ENCODE measurements at places on chromosomes 4 and X.

DNA sequence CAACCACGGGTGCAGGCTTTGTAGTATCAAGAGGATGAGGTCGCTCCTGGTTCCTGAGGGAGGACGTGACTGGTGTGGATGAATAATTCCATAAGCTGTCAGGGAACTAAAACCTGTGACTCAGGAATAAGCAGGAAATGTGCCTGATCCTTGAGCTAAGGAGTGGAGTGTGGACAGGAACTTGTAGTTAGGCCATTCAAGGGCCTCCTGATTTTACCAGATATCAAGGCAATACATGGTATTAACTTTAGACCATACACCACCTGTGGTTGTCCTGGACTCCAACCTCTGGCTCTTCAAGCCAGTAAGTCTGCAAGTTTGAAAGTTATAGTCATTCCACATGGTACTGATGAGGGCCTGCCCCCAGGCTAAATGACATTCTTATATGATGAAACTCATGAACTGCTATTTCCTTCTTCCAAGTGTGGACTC lies 12.1 kb upstream of the ING2 start:
- DNase-seq = peak; percentile 93

DNA sequence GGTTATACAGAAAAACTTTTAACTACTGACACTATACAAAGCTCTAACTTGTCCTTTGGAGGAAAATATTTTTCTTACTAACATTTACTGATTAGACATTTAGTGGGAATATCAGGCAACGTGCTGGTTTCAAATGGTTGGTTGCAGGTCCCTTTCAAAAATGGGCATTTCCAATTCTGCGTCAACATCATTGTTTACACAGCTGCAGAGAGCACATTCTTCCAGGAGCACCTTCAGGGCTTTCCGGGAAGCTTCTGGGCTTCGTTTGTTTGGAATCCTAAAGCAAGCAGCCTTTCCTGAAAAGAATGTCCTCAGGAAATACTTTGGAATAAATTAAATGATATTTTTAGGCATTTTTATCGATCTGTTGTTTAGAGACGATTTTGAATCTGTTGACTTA lies 289.7 kb downstream of the TRIML1 start:
- DNase-seq = no peak

- DNase-seq = peak; percentile 54
These were observed 37.4 kb downstream of the OCRL start for GRCh38 chrX:129577473-129577872.

GRCh38 chrX:1767026-1767425 lies 152.2 kb downstream of the ASMT start:
- no peak for DNase-seq

DNA sequence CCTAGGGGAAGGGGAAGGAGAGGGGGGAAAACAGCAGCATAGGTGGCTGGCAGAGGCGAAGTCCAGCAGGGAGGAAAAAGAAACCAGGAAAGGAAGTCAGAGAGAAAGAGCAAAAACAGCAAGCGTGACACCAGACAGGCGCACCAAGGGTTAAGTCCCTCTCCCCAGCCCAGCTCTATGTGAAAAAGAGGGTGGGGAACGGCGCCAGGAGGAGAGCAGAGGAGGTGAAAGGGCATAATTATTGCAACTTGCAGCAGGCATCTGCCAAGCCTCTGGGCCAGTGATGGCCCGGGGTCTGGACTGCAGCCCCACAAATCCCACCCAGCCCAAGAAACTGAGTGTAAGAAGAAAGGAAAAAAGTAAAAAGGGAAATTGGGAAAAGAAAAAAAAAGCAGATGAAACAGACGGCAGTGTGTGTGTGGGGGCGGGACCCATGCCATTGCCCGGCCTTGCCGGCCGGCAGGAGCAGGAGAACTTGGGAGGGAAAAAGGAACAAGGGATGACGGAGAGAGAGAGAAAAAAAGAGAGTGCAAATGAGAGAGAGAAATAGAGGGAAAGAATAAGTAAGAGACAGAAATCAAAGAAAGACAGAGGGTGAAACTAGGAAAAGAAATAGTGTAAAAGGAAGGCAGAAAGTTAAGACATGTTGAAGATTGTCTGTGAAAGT lies 14.1 kb upstream of the RHOXF2 start:
- DNase-seq = no peak

GRCh38 chrX:71550578-71550977 lies 17.7 kb downstream of the OGT start:
- DNase-seq = no peak

- peak; percentile 8 for DNase-seq
These were observed 66.2 kb upstream of the TACR3 start for GRCh38 chr4:103786014-103786413.

DNA sequence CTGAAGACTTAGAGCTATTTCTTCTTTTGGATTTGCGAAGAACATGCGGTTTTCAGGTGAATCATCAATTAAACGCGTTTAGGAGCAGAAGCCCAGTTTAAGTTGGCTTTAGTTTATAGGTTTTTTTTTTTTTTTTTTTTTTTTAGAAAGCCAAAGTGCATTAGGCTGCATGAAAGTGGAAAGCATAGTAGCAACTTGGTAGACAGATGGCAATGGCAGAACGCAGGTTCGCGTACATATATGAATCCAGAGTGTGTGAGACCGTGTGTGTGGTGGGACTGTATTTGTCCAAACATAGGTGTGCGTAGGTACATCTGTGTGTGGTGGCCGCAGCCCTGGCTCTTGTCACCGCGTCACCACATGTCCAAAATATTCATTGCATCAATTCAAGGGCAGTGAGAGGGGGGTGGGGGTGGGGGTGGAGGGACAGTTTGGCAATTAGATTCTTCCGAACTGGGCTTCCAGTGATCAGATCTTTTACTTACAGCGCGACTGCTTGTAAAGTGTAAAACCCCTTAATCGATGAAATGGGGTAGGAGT lies 901 bp downstream of the JADE1 start:
- DNase-seq = peak; percentile 23

DNA sequence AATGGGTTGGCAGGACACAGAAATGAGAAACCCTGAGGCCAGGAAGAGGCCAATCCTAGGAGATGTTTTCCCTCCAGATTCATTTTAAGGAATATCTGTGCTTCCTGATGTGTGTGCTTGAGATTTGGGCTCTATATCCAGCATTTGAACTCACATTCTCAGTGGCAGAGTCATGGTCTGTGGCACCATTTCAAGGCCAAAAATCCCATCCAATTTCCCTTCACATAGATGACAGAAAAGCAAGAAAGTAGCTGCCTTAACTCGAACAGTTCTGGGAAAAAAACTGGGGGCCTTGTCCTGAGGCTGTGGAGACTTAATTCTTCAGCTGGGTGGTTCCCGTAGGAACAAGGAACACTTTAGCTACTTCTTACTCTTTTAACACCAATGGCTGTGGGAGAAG lies 27.4 kb downstream of the TAF7L start:
- DNase-seq = peak; percentile 54

DNA sequence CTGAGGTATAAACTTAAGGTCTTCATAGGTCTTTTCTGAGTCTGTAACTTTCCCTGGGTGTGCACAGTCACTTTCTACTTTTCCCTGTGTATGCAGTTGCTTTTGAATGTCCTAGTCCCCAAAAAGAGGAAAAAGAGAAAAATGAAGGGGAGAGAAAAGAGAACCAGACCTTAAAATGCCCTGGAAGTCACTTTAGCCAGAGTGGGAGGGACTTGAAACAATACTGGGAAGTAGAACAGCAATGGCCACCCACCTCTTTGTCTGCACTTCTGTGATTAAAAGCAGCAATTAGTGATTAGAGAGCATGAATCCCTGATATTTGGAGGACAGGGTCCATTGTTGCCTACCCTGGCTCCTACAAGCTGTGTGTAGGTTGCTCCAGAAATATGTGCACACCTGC lies 36.1 kb downstream of the ZCCHC13 start:
- no peak for DNase-seq

DNA sequence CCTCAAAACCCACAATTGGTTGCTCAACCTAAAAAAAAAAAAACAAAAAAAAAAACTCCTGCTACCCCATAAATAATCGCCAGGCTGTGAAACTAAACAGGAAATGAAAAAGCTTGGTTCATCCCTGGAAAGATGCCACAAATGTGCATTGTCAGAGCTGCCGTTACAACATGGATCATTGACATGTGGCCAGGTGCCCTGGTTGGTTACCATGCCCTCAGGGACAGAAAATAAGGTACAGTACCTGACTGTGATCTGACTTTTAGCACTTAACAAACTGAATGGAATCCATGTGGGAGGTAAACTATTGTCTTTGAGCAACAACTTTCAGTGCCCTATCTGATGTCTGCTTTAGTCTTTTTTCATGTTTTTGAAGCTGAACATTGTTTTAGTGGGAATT lies 118.0 kb upstream of the RPL34 start:
- DNase-seq = no peak

DNA sequence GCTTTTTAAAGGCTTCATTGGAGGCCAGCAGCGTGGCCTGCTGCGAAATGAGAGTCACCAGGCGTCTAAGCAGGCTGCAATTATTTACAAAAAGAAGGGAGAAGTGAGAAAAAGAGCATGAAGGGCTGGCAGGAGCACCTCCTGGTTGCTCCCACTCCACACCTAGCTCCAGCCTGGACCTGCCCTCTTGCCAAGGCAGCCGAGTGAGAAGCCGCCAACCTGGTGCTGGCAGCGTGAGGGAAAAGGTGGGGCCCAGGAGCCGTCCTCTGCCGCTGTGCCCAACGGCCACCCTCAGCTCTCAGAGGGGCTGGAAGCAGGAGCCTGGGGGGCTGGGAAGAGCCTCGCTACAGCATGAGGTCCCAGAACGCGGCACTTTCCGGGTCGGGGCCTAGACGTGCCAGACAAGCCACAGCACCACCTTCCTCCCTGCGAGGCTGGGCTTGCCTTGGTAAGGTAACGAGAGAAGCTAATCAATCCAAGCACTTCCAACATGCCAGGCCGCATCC lies 16.3 kb downstream of the SLC6A8 start:
- no peak for DNase-seq

DNA sequence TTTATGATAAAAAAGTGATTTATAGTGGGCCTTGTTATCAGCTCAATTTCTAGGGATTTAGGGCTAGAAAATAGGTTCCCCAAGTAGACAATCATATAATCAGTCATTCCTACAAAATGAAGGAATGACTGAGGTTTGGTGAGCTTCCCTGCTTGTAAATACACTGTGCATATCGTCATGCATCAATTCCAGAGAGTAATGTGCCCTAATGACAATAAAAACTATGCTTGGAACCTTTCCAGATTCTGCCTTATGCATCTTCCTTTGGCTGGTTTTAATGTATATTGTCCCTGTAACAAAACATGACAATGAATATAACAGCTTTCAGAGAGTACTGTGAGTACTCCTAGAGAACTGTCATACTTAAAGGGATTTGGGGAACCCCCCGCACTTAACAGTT lies 1310.9 kb downstream of the PCDH7 start:
- DNase-seq = no peak

- no peak for DNase-seq
These were observed 40.1 kb upstream of the LRPAP1 start for GRCh38 chr4:3572363-3572762.

- no peak for DNase-seq
These were observed at the start of gene CITED1 for GRCh38 chrX:72305286-72306084. CITED1 (minus strand) TSS chrX:72305914; CDS start chrX:72302869, 3,045 bp downstream.

- peak; percentile 58 for DNase-seq
These were observed 279.2 kb upstream of the NOCT start for GRCh38 chr4:138736362-138736761.

GRCh38 chr4:99824070-99824599 lies 7.5 kb downstream of the DAPP1 start:
- peak; percentile 8 for DNase-seq

GRCh38 chr4:122914292-122914904 lies 8.0 kb downstream of the NUDT6 start:
- peak; percentile 63 for DNase-seq

DNA sequence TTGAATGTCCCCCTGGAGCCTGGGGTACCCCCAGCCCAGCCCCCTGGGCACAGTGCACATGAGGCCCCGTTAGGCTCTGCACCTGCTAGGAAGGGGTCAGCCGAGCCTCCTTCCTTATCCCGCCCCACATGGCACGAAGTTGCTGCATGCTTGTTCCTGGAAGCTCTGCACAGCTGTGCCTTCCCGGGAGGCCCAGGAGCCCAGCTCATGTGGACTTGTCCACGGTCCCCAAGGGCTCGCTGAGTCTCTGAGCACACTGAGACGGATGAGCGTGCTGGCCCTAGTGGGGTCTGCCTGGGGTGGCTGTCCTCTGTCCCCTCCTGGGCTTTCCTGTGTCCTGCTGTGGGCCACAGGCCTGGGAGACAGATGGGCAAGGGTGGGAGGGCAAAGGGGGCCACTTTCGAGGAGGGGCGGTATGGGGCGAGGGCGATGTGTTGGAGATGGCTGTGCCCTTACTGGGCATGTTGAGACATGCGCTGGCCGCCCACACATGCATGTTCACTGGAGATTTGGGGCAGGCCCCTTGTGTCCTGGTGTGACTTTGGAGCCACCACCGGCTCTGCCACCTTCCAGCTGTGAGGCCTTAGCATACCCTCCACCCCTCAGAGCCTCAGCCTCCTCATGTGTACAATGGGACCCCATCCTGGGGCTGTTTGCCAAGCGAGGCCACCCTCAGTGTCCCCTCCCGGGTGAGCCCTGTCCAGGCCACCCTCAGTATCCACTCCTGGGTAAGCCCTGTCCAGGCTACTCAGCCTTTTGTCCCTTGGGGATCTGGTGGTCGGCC lies 237.6 kb downstream of the AFAP1 start:
- no peak for DNase-seq
